Heart left ventricle (tissue), 16 donors: ENCODE measurements at places on chromosomes 16 and 17. TPM values are rescaled to one million over a fixed set of nuclear protein-coding genes. Genes with fewer than 3 reads are reported as not detected.

GRCh38 chr17:74598346-74599022 lies 6.4 kb upstream of the CD300LD start:
- DNase-seq, result no peak
- peaks cover 38% of the 10 kb centered on the region for H3K4me1 ChIP-seq
- no peaks in the 10 kb centered on the region for H3K36me3 ChIP-seq
- peaks cover 4% of the 10 kb centered on the region for H3K27me3 ChIP-seq
- no peak overlapping the region for H3K4me3 ChIP-seq
- H3K27ac ChIP-seq, result no peak overlapping the region

- H3K4me1 ChIP-seq, result no peaks in the 10 kb centered on the region
- H3K27ac ChIP-seq, result no peak overlapping the region
- no peaks in the 10 kb centered on the region for H3K27me3 ChIP-seq
- no peaks in the 10 kb centered on the region for H3K36me3 ChIP-seq
- H3K4me3 ChIP-seq, result no peak overlapping the region
Observed at GRCh38 chr17:62910277-62910676, 55.8 kb upstream of the TANC2 start.

DNA sequence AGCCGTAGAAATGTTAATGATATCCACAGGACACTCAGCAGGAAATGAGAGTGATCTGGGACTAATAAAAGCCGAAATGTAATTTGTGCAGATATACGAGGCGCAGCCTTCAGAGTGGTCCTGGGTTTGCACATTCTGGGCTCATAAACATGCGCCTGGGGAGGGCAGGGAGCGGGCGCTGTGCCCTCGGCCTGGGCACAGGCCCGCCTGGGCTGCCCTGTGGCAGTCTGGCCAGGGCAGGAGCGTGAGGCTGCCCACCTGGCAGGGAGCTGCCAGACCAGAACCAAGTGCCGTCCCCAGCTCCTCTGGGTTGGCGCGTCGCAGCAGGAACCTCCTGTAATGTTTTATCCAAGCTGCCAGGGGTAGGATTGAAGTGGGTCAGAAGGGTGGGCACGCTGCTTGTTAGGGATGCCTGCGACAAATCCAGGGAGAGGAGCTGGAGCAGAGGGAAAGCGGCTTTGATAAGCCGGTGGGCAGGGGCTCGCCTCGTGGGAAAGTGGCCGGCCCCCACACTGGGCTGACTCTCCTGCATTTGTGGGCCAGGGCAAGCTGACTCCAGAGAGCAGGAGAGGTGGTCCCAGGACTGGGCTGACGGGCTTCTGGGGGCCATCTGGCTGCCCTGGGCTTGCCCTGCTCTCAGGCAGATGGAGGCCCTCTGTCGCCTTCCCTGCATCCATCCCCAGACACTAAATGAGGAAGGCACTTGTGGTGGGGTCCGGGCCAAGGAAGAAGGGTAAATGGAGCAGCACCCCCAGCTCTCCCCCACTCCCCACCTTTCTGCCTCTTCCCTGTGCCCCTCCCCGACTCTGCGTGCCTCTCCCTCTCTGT lies 45.9 kb downstream of the SREBF1 start:
- peaks cover 39% of the 10 kb centered on the region for H3K4me1 ChIP-seq
- H3K36me3 ChIP-seq, result peaks cover 22% of the 10 kb centered on the region
- H3K27me3 ChIP-seq, result no peaks in the 10 kb centered on the region
- no peak overlapping the region for H3K27ac ChIP-seq
- H3K4me3 ChIP-seq, result no peak overlapping the region
- peak; percentile 22 for DNase-seq

GRCh38 chr16:54194334-54194743 lies 92.2 kb downstream of the IRX3 start:
- H3K27me3 ChIP-seq, result no peaks in the 10 kb centered on the region
- DNase-seq, result peak; percentile 85
- no peaks in the 10 kb centered on the region for H3K36me3 ChIP-seq

DNA sequence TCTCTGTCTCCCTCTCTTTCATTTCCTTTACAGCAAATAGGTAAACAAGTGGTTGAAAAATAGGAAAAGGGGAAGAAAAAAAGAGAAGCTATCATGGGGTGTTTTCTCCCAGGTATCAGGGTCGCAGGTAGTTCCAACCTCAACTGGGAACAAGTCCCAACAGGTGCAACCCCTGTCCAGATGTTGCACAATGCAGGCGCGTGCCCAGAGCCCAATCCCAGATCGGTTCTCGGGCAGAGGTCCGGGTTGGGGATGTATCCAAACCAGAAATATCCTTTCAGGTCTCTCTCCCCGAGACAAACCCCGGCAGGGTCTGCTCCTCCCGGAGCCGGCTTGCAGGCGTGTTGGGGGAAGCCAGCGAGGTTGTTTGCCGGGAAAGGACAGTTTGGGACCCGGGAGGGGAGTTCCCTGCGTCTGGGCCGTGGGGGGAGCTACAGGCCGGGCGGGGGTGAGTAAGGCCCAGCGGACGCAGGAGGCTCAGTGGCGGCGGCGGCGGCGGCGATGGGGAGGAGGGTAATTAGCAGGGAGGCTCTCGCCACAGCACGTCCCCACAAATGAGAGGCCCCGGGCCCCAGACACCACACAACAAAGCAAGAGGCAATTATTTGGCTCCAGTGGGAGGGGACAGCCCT lies 21.2 kb upstream of the SP6 start:
- H3K4me3 ChIP-seq, result no peak overlapping the region
- no peak overlapping the region for H3K27ac ChIP-seq
- DNase-seq, result peak; percentile 60
- peaks cover 17% of the 10 kb centered on the region for H3K27me3 ChIP-seq
- H3K36me3 ChIP-seq, result no peaks in the 10 kb centered on the region

The KCNJ16 gene
- polyA plus RNA-seq, result not detected
